Lung microvascular endothelial cell (primary cell): ENCODE measurements at places on chromosomes 16 and 17.

GRCh38 chr17:3565143-3565542 is 7.5 kb upstream of the TRPV3 start:
- DNase-seq: no peak

GRCh38 chr17:55037828-55038227 is 69.3 kb downstream of the STXBP4 start:
- peak; percentile 21 for DNase-seq

DNA sequence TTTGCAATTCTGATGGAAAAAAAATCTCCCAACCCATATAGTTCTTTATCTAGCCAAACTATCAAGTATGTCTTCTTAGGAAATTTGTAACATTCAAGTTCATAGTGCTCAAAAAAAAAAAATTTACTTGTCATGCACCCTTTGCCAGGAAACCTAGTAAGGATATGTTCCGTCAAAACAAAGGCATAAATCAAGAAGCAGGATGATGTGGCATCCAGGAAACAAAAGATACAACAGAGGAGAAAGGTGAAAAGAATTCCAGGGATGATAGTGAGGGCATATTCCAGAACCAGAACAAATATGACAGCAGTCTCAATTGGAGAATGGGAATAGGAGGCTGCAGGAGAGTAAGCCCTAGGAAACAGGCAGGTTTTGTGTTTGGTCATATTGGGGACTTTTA is 104.6 kb downstream of the SPAG9 start:
- DNase-seq: peak; percentile 41

DNA sequence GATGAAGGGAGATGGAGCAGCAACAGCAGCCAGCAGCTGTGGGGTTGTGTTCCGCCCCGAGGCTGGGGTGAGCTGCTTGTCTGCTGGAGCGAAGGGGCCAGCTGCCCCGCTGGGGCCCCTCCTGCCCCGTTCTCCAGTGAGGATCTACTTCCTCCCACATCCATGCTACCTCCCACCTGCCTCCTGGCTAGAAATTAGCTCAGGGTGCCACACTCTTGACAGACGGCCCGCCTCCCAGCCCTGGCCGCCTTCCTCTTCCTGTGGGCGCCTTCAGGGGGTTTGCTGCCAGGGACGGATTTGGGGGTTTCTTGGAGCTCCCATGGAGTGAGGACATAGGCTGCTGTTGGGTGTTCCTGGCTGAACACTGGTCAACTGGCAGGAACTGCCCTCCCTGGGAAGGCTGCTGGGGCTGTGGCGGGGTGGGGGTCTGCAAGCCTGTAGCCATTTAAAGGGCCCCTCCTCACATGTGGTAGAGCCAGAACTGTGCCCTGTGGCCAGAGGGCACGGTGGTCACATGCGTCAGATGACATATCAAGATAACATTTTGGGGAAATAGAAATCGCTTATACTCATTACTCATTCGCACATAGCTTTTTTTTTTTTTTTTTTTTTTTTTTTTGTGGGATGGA is 13.1 kb downstream of the TBC1D24 start:
- no peak for DNase-seq

DNA sequence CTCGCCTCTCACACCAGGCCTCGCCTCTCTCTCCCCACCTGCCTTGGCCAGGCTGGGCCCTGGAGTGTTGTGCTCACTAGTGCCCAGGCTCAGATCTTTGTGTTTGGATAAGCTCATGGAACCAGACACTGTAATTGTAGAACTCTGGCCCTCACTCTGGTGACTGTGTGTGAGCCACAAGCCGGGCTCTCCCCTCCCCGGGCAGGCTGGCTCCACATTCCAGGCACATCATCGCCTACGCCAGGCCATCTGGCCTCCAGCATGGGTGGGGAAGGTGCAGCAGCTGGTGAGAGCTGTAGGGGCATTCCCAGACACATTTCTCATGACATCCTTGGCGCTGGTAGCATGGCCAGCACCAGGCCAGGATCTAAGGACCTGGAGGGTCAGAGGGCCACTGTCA is 202.3 kb downstream of the RAB11FIP4 start:
- DNase-seq: no peak

DNA sequence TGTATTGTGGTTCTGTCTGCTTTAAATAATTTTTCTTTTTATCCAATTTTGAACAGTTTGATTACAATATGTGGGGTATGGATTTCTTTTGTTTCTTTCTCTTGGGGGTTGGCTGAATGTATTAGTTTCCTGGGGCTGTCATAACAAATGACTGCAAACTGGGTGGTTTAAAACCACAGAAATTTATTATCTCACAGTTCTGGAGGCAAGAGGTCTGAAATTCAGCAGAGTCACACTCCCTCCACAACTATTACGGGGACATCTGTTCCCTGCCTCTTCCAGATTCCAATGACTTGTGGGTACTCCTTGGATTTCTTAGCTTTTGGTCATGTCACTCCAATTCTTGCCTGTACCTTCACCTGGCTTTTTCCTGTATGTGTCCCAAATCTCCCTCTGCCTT is 23.7 kb downstream of the COX11 start:
- no peak for DNase-seq

DNA sequence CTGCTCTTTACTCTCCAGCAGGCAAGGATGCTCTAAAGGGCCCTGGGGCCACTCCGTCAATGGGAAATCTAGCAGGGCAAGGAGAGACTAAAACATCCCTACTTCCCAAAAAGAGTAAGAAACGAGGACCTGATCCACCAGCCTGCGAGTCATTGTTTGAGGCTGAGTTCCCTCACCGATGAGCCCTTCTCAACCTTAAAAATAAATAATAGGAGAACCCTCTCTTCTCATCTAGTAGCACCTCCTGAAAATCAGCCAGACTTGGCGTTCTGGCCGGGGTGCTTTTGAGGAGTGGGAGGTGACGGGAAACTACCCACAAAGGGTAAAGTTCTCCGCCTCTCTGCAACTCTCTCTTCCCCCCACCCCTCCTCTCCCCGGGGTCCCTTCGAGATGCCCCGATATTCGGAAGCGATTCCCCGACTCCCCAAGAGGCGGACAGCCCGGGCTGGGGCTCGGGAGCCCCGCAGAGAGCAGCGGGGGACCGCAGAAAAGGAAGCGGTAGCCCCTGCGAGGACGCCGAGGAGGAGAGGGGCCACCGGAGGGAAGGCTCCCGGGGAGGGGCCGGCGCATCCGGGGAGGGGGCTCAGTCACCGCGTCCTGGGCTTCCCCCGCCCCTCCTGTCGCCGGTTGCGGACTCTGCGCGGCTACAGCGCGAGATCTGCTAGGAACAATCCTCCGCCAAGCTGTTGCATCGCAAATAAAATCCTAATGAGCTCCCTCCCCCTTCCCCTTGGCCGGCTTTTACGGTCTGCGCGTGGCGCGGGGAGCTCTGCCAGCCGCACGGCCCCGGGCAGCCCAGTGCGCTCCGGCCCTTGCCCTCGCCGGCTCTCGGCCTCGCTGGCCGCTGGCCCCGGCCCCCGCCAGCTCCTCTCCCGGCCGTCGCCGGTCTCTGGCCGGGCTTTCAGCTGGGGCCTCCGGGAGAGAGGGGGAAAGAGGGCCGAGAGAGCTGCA is 1.3 kb downstream of the HOXB9 start:
- DNase-seq: peak; percentile 48

DNA sequence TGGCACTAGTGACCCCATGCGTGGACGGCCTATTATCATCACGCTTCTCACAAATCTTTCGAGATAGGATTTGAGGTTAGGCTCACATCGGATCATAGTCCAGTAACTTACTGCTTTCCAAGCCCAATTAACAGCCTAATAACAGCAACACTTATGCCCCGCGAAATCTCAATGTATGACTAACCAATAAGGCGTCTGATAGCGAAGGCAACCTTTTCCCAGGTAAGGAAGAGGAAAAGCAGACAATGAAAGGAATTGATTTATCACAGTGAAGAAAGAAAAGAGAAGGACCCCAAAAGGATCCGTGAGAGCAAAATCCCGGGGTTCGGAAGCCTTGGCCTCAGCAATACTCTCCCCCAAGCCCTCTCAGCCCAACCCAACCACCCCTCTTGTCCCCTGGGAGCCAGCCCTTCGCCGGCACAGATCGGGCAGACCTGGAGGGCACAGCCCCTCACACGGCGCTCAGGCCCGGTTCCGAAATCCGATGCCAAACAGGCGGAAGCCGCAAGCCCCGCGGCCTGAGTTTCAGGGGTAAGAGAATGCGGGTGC is 534 bp downstream of the GPATCH8 start:
- peak; percentile 45 for DNase-seq

DNA sequence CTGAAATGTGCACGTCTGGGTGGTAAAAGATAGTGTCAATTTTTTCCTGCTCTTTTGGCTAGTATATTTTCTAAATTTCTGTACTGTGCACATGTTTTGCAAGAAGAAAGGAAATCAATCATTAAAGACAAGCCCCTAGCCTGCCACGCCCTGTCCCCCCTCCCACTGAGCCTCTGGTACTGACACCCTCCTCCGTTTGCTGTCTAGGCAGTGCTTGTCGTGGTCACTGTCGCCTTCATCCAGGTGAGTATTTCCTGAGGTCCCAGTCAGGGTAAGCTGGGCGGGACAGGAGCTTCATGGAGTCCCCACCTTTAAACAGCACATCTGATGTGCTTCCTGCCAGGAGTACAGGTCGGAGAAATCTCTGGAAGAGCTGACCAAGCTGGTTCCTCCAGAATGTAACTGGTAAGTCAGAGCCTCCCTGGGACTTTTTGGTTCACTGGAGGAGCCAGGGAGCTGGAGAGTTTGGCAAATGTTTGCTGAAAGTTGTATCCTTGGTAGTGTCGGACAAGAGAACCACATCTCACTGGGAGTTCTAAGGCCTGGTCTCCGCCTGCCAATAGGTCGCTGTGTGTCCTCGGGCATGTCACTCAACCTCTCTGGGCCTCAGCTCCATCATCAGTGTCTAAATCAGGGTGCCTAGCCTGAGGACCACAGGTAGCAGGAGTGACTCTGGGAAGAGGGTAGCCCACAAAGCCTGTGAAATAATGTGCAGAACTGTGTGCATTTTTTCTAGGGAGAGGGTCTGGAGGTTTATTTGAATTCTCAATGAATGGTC is 42.2 kb downstream of the ATP2C2 start:
- DNase-seq: no peak

DNA sequence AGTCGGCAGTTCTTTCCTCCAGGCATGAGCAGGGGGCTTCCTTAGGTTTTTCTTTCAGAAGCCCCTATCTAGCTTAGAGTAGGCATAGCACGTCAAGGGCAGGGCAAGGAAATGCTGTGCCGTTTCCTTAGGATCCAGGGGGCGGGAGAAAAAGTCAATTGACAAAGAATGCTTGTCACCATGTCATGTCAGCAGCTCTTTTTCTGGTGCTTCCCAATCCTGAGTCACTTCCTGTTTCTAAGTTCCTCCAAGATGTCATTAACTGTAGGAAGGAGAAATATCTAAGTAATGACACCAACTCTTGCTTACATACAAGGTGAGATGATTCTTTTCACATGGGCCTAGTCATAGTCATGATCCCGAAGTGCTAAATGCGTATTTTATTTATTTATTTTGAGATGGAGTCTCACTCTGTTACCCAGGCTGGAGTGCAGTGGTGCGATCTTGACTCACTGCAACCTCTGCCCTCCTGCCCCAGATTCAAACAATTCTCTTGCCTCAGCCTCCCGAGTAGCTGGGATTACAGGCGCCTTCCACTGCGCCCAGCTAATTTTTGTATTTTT is 35.2 kb downstream of the GJC1 start:
- no peak for DNase-seq

- no peak for DNase-seq
These were observed 3.9 kb downstream of the ANKRD13B start for GRCh38 chr17:29596811-29597210.

DNA sequence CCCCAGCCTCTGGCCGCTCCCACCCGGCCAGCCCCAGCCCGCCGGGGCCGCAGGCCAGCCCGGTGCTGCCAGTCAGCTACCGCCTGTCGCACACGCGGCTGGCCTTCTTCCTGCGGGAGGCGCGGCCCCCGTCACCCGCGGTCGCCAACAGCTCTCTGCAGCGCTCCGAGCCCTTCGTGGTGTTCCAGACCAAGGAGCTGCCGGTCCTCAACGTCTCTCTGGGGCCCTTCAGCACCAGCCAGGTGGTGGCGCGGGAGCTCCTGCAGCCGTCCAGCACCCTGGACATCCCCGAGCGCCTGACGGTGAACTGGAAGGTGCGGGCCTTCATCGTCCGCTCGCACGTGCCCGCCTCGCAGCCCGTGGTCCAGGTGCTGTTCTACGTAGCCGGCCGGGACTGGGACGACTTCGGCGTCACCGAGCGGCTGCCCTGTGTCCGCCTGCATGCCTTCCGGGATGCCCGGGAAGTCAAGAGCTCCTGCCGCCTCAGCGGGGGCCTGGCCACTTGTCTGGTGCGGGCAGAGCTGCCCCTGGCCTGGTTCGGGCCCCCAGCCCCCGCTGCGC is 46.8 kb downstream of the TMEM132E start:
- peak; percentile 5 for DNase-seq

- DNase-seq: no peak
These were observed 16.4 kb downstream of the GGA3 start for GRCh38 chr17:75245011-75245410.

- no peak for DNase-seq
These were observed 172.4 kb downstream of the PMP22 start for GRCh38 chr17:15092762-15093161.

- no peak for DNase-seq
These were observed 27.0 kb upstream of the ANKRD40CL start for GRCh38 chr17:50794361-50794760.

DNA sequence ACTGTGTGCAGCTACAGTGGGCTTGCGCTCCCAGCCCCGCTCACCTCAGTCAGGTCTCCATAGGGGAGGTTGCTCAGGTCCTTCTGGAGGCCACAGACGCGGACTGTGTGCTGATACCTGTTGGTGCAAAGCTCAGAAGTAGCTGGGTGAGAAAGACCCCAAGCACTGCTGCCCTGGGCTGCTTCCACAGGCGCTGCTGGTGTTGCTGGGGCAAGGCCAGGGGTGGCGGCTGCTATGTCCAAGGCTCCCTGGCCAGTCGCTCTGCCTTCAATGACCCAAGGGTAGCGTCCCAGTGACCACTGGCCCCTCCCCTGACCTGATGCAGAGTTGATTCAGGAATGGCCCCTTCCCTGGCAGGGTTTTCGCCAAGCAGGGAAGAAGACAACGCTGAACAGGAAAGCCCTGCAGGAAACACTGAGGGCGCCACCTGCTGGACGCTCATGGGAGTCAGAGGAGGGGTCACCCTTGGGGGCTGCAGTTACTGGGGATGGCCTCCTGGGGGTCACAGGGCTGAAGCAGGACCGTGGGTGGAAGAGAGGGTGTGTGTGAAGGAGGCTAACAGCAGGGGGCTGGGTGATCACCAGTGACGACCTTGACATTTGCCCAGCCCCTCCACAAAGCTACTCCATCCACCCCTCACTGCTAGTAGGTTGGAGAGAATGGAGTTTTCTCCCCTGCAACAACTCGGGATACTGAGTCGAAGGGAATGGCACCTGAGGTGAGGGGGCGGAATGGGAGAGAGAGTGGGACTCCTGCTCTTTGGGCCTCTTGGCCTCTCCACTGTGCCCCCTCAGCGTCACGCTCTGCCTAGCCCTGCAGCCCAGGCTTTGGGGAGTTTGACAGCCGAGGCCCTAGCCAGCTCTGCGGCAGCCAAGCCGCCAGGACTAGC is 38.3 kb downstream of the ABCC12 start:
- DNase-seq: peak; percentile 23

- DNase-seq: no peak
These were observed 2.0 kb downstream of the P2RX1 start for GRCh38 chr17:3914312-3914670.
